ENCODE measurements at places on chromosomes 1 and 21.

- no peak for DNase-seq
These were observed 108.6 kb upstream of the RAB3GAP2 start for GRCh38 chr1:220380885-220381284.

DNA sequence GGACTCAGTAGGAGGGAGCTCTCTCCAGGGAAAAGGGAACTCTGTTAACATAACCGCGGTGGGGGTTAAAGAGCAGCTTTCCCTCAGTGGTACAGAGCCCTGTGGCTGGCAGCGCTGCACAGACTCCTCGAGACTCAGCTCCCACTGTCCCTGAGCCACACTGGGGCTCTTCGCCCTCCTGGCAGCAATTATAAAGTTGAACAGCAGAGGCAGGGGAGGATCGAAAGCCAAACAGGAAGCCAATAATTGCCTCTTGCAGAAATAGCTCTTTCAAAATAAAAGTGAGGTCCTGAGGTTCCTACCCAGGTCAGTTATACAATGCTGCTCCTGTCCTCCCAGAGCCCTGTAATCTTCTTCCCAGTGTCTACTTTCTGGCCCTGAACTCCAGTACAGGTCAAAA lies 77.0 kb downstream of the FAM78B start:
- DNase-seq, result peak; percentile 5

- DNase-seq, result no peak
These were observed 991 bp downstream of the SELENBP1 start for GRCh38 chr1:151371370-151372057.

DNA sequence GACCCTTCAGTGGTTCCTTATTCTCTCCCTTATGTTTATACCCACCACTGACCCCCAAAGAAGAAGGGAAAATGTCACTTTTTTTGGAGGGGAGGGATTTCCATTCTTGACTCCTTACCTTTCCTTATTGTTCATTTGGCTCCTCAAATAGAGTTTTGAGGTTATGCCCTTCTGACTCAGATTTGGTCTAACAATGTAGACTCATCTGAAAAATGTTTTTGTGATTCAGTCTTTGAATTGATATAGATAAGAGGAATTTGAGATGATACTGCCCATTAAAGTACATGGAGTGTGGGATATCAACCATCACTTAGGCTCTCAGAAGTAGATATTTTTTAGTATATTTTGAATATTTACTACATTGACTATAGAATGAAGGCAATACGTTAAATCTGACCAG lies 16.1 kb downstream of the USP1 start:
- DNase-seq, result no peak
